Activated naive CD8-positive, alpha-beta T cell treated with anti-CD3 and anti-CD28 coated beads, Interleukin-2, amount 50 U/mL, for 24 hours (primary cell): ENCODE measurements at places on chromosomes 1 and 21.

DNA sequence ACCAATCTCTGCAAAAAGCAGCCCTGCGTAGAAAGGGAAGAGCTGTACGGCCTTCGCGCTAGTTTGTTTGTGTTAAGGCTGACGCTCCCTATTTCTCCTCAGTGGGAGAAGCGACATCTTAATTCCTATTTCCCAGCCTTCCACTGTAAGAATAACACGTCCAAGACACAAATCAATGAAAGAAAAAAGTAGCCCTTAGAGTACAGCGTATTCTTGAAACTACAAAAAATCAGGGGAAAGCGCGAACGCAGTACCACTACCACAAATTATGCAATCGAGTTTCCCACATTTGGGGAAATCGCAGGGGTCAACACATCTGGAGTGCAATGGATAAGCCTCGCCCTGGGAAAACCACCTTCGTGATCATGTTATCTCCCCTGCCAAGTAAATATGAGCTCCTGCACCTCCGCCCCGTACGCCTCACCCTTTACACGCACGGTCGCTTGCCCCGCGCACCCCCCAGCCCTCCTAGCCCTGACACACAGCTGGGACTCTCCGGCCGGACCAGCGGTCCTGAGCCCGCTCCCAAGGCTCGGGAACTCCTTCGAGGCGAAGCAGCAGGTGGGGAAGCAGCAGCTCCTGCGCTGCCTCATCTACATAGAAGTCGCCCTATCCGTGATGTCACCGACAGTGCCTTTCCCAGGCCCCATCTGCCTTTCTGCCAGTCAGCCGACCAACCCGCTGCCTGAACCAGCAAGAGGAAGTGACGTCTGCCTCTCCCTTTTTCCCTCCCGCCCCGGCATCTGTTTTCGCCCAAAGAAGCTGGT lies 94.7 kb downstream of the PPIAL4G start:
- DNase-seq, result peak; percentile 87

GRCh38 chr1:114298008-114298407 lies 144.3 kb upstream of the SYT6 start:
- no peak for DNase-seq

DNA sequence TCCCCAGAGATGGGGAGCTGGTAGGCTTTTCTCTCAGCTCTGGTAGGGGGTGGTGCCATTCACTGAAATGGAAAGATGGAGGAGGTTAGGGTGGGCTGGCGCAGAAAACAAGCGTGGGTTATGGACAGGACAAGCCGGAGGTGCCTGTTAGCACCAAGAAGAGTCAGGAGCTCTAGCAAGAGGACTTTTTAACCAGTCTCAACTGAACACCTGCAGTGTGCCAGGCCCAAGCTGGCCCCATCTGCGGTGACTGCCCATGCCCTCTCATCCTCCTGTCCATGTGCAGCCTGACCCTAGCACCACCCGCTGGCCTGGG lies 254.4 kb downstream of the RHOU start:
- no peak for DNase-seq

DNA sequence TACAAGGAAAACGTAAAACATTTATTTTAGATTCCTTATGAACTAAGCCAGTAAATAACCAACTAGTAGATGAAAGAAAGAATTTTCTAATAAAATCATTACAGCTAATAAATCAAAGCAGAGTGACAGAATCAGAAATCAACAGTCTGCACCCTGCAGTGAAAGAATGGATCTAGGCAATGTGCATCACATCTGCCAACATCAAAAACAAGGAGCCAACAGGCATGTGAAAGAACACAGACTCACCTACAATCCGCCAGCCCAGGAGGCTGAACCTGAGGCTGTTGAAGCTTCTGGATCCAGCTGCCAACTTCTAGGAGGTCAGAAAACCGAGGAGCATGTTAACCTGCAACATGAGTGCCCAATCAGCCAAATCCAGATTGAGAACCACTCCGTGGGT lies 196.3 kb downstream of the SETD4 start:
- DNase-seq, result no peak

DNA sequence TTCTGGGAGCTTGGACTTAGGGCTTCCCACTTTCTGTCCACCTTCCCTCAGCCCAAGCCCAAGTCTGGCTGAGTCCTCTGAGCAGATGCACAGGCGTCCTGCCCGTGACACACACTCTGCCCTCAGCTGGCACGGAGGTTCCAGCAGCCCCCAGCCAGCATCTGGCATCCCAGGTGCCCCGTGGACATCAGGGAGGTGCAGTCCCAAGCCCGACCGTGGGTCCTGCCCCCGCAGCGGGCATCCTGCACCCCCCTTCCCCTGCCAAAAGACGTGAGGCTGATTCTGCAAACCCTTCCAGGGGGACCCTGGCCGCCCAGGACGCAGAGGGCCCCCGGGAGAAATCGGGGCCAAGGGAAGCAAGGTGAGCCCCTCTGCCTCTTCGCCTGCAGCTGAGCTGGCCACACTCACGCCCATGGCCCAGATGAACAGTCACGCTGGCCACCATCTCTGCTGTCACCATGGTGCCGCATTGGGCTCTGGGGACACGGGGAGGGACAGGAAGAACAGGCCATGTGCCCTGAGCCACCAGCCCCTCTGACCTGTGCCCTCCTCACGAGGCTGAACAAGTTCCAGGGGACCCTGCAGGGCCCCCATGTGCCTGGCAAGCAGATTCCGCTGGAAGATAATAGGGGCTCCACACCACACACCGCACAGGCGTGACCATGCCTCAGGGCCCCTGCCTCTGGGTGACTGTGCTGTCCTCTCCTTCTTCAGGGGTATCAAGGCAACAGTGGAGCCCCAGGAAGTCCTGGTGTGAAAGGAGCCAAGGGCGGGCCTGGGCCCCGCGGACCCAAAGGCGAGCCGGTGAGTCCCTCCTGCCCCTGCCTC lies 20.6 kb downstream of the COL6A2 start:
- DNase-seq, result no peak

GRCh38 chr1:90045853-90046563 lies 51.1 kb downstream of the ZNF326 start:
- peak; percentile 18 for DNase-seq

- no peak for DNase-seq
Measured at GRCh38 chr1:92708368-92708950, 76.4 kb downstream of the EVI5 start.

DNA sequence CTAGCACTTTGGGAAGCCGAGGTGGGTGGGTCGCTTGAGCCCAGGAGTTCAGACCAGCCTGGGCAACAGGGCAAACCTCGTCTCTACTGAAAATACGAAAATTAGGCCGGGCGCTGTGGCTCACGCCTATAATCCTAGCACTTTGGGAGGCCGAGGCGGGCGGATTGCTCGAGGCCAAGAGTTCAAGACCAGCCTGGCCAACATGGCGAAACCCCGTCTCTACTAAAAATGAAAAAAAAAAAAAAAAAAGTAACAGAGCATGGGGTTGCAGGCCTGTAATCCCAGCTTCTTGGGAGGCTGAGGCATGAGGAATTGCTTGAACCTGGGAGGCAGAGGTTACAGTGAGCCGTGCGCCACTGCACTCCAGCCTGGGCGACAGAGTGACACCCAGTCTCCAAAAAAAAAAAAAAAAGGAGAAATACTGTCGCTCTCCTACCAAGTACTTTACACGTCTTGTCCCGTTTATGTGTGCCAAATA lies 724 bp upstream of the NEK2 start:
- DNase-seq, result no peak

- DNase-seq, result no peak
Measured at GRCh38 chr1:169624122-169624521, 5.8 kb downstream of the SELP start.

DNA sequence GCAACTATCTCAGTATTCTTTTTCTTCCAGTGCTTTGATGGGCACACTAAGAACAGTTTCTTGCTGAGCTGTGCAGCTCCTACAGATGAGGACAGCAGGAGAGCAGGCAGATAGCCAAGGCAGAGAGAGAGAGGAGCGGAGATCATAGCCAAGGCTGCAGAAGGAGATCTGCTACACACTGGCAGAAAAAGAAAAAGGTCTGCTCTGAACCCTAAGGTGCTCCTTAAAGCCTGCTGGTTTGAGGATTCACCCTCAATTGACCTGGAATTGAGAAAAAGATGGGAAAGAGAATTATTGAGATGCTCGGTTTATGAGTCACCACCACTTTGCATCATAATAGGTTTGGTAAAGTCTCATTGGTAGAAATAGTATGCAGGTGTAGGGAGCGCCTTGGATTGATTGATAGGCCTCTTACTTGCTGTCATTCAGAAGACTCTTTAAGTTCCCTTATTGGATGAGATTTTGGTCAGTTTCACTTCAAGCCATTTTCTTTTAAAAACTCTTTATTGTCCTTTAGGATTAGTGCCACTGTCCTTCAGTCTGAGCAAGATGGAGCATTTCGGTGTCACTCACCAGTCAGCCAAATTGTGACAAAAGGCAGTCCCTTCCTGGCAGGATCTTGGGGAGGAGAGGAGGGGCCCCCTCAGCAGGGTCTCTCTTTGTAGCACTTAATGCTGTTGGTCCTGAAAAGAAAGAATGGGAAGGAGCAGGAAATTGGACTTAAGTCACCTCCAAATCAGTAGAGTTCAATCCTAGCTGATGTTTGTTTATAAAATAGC lies 685.0 kb downstream of the ADGRL2 start:
- DNase-seq, result no peak

DNA sequence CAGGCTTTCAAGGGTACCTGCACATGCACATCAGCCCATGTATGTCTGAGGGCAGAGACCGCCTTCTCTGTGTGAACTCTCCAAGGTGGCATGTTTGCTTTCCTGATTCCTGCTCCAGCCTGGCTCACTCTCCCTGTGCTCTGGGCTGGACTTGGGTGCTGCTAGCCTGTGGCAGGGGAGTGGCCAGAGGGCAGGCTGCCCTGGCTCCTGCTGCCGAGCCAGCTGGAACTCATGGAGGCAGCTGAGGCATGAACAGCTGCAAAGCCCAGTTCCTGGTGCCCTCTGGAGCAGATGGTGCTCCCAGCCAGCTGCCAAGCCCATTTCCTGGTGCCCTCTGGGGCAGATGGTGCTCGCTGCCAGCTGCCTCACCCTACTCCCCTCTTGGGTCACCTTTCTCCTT lies 7.6 kb downstream of the UBL4B start:
- no peak for DNase-seq

DNA sequence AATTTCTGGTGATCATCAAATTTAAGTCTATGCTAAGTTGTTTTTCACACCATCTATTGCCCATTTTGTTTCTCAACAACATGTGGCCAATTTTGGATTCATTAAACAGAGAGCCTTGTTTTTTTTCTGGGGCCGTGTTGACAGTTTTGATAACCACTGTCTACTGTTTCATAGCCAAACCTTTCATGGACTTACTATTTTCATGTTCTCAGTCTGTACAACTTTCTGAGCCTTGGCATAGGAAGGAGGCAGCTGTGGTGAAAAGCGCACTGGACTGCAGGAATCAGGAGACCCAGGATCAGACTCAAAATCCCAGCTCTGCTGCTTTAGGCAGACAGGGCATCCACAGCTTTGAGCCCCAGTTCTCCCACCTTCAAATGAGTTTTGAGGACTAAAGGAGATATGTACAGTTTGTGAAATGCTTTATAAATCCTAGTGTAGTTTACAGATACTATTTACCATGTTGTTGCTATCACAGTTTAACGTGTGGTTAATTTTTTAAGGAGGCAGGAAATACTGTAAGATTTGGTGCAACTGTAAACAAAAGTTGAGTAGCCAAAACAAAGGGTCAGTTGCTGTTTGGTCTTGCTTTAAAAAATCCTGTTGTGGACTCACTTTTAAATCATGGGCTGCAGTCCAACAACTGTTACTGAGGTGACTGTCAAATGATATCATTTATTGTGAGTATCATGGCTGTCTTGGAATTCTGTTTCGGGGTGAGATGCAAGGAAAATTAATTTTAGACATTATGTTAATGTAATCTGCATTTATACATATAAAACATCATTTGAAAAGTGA lies 2.9 kb downstream of the MACO1 start:
- DNase-seq, result no peak

DNA sequence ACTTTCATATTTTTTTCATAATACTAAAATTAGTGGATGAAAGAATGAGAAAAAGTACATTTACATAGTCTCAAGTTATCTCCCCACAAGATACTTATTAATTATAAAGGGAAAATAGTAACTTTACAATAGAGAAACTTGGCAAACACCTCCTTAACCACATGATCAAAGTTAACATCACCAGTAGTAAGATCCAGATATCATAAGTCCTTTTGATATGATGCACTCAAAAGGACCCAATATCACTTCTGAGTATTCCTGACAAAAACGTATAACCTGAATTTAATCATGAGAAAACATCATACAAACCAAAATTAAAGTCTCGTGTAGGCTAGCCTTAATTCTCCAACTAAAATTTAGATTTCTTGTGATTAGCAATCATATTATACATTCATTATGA lies 67.4 kb downstream of the LYST start:
- no peak for DNase-seq

DNA sequence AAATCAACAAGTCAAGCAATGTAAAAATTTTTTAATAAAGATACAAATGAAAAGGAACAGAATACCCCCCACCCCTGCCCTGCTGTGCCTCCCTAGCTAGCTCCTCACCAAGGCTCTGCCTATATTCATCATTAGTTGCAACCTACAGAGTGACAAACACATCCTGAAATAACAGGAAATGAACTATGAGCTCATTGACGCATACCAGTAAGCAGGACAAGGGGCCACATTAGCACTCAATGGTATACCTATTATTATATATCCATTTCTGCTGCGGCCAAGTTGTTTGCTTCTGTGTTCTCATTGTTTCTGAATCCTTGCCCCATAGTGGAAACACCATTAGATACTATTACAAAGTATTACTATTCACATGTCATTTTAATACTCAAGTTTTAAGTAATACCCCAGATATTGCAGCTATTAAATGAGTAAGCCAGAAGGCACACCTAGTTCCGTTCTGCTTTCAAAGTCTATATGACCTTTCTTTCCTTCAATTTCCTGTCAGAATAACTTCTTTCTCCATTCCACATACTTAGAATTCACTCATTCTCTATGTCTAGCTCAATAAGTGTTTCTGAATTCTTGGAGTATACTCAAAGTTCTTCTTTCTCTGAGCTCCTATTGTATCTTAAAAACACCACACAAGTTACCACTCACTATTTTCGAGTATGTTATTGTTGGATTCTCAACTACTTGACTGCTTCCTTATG lies 1214.9 kb downstream of the PLA2G4A start:
- DNase-seq, result no peak

- DNase-seq, result no peak
Measured at GRCh38 chr1:108615544-108615943, 45.3 kb downstream of the HENMT1 start.

DNA sequence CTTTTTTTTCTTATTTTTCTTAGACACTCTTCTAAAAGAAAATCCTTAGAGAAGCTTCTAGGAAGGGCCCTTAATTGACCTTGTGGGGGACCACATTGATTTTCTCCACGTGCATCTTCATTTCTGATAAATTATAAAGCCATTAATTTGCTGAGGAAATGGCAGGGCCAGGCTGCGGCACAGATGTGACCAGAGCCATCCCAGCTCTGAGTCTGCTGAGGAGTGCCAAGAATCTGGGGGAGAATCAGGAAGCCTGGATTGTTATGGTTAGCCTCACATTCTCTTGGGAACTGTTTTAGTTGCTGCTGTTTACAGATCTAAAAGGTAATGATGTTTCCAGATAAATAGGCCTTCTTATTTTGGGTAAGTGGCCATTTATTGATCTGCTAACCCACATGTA lies 16.2 kb downstream of the PROX1 start:
- no peak for DNase-seq

GRCh38 chr1:47532921-47533792 lies 95.3 kb downstream of the FOXD2 start:
- DNase-seq, result peak; percentile 2

GRCh38 chr1:100750005-100750885 lies 30.7 kb downstream of the VCAM1 start:
- DNase-seq, result no peak

- peak; percentile 71 for DNase-seq
Measured at GRCh38 chr1:21594935-21595897, 73.9 kb downstream of the RAP1GAP start.

GRCh38 chr1:186482661-186483255 lies 21.8 kb upstream of the PDC start:
- DNase-seq, result peak; percentile 70
